T-helper 2 cell (primary cell): ENCODE measurements at places on chromosomes 6 and 20.

- no peak for DNase-seq
Observed at GRCh38 chr20:63610581-63611435, 16.1 kb downstream of the GMEB2 start.

DNA sequence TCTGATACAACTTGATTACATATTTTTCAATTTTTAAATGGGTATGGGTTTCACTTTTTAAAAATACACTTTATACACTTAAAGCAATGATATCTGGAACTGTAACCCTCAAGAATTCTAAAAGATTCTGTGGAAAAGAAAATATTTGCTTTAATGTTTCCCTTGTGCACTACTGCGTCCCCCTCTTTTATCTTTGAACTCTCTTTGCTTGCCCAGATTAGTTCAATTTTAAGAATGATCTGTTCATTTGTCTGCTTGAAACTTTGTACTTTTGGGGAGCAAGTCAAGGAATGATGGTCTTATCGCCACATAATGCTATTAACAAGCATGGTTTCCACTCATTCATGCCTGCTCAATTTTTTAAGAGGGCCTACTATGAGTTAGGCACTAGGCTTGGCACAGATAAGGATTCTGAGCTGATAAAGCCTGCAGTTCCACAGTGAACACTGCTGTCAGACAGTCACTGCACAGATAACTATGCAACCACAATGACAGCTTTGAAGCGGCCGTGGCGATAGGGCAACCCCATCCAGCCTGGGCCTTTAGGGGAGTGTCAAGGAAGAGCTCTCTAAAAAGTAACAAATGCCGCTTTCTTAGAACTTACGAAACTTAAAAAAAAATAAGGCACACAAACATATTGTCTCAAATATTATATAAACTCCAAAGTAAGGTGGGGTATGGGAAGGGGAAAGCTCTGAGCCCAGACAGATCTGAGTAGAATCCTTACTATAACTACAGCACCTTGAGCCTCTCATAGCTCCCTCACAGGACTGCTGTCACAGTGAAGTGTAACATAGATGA, 29.7 kb downstream of the FYN start:
- peak; percentile 94 for DNase-seq

GRCh38 chr20:33651562-33652048, 10.5 kb upstream of the C20orf144 start:
- no peak for DNase-seq

- DNase-seq, result no peak
Observed at GRCh38 chr6:23537828-23538227, 588.2 kb upstream of the NRSN1 start.

- no peak for DNase-seq
Observed at GRCh38 chr6:161743509-161744178, 469.8 kb upstream of the AGPAT4 start.

GRCh38 chr6:110930781-110931180, 27.7 kb upstream of the GTF3C6 start:
- DNase-seq, result no peak

GRCh38 chr6:71468841-71469700, 180.5 kb downstream of the OGFRL1 start:
- no peak for DNase-seq

- DNase-seq, result no peak
Observed at GRCh38 chr6:73476723-73477122, 15.2 kb downstream of the MTO1 start.
